HS-5 (cell line): ENCODE measurements at places on chromosomes 4 and X.

GRCh38 chrX:18619288-18619687 lies 52.6 kb downstream of the RS1 start:
- DNase-seq = no peak

- DNase-seq = no peak
These were observed 56.7 kb upstream of the HGFAC start for GRCh38 chr4:3384771-3385710.

GRCh38 chrX:119067023-119067739 lies 5.6 kb upstream of the CT47C1 start:
- peak; percentile 16 for DNase-seq

DNA sequence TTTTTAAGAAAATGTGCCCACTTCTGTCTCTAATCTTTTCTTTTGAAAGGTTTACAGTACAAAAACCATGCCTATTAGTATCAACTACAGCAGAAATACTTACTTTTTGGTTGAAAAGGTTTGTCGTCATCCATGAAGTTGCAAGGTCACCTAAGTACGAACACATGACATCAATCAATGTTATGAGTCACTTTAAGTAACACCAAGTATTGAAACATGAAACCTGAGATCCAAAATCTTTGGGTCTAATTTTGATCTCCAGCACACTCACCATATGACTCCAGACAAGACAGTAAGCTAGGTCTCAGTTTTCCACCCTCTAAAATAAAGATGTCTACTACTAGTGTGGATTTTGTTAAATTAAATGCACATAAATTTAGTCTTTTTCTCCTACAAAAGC lies 8.4 kb downstream of the ZNF280C start:
- no peak for DNase-seq

GRCh38 chr4:144687466-144687865 lies 41.5 kb downstream of the HHIP start:
- DNase-seq = no peak

GRCh38 chr4:150647008-150647407 lies 65.1 kb downstream of the MAB21L2 start:
- DNase-seq = no peak

DNA sequence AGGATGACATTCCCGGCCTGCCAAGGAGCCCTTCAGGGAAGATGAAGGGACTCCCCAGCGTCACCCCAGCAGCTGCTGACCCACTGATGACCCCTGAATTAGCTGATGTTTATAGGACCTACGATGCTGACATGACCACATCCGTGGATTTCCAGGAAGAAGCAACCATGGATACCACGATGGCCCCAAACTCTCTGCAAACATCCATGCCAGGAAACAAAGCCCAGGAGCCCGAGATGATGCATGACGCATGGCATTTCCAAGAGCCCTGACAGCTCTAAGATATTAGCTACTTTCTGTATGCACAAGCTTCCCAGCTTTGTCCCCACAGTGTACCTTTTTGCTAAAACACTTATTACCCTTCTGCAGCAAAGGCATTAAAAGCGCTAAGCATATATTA lies 14.4 kb downstream of the AMBN start:
- no peak for DNase-seq

DNA sequence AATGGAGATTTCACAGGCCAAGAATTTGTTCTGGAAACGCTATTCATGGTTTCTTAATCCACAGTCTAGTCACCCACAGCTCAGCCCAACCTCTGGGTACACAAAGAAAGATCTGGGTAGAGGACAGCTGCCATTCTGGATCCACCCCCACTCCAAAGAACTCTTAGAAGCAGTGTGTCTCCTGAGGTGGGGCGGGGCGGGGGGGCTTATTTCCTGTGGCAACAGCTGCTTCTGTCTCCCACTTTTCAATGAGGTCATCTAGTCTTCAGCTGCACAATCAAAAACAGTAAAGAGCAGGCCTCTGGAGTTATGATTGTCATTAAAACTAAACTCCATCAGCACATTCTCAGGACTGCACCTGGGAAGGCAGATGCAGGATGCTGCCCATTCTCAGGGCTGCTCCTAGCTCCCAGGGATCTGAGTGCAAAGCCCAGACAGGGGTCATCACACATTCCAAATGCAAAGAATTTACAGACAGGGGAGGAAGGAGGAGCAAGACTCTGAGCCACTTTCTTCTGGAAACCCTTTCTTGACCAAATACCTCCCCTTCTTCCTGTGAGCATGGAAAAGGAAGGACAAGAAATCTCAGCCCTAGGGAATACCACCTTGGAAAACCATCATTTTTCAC lies 207.3 kb downstream of the HS6ST2 start:
- DNase-seq = no peak

DNA sequence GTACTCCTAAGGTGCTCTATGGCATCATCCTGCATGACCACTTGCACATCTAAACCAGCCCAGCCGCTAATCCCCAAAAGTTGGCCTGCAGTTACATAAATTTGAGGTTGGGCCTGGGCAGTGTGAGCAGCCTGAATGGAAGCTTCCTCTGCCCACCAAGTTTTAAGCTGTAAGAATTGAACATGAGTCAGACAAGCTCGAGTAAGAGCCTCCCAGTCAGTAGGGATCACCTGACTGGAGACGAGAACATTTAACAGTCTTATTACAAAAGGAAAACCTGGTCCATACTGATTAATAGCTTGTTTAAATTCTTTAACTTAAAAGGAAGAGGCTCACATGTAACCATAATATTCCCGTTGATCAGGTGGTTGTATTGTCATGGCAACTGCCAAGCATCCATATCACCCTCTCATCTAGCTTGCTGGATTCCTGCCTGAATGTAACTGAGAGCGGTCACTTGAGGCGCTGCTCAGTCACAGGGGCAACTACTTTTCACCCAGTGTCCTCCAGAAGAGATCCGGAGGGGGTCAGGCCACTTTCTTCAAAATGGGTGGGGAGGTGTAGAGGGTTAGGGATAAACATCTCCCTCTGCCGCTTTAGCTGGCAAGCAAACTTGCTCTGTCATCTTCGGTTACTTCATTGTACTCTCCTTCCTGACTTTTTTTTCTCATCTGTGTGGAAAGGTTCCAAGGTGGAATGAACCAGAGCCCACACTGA lies 56.6 kb upstream of the WDR1 start:
- DNase-seq = no peak

DNA sequence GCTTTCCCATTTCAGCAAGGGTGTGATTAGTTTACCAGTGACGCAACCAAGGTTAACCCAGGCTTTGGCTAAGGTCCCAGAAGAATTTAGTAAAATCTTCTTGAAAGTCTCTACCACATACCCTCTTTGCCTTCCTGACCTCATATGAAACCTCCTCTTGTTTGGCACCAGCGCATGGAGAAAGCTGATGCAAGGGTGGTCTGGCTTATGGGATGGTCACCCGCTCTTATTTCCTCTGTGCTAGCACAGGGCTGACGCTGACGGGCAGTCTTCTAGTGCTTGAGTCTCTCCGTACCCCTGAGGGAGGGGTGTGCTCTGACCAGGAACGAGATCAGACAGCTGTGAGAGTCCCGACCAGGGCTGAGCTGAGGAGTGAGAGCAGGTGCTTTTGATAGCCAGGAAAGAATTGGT lies 137.6 kb downstream of the TENM3 start:
- DNase-seq = no peak

GRCh38 chr4:140297221-140297570 lies 76.2 kb upstream of the SCOC start:
- DNase-seq = no peak

DNA sequence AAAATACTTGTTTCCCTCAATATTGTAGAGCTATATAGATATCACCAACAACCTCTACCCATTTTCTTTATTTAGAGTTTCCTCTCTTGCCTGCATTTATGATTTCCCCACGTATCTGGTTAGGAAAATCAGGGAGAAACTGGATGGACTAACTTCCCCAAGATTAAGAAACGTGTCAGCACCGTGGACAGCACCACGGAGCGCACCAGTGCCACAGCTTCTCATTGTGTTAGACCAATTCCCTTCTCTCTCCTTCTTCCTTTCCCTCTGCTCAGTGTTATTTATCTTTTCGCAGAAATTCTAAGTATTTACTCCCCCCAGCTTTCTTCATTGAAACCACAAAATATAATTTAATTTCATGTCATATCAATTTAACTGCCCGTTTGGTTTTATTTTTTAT lies 568.6 kb upstream of the BOD1L1 start:
- DNase-seq = no peak

GRCh38 chrX:129739578-129739977 lies 799 bp downstream of the XPNPEP2 start:
- DNase-seq = no peak

- DNase-seq = peak; percentile 42
These were observed 81.2 kb downstream of the ADAM29 start for GRCh38 chr4:174999407-174999806.

GRCh38 chr4:140753329-140753728 lies 2.9 kb downstream of the TBC1D9 start:
- no peak for DNase-seq

DNA sequence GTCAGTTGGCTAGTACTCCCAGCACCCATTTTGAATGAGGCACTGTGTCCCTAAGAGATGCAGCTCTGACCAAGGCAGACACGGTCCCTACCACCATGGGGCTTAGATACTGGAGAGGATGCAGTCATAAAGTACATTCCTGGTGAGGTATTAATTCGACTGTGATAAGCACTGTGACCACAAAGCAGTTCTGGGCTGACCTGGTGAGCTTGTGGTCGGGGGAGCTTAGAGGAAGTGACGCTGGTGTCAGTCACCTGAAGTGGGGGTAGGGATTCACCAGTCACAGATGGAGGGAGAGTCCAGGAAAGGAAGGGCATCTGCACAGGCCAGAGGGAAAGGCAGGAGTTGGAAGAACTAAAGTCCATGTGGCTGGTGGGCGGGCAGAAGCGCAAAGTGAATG lies 15.8 kb upstream of the CLTRN start:
- DNase-seq = no peak

DNA sequence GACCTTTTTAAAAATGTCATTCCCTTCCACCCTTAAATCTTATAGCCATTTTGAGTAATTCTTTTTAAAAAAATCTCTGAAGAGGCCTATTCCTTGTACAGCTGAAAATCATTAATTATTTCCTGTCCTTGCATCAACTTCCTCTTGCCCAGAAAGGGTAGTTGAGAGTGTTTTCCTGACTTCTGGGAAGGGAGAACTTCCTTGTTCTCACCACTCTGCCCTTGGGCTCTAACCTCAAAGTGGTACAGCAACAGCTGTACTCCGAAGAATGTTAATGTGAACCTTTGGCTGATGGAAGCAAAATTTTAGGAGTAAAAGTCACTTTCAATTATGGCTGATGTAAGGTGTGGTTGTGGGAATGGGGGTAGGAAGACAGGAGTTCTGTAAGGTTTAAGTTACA lies 15.1 kb upstream of the FABP2 start:
- no peak for DNase-seq

GRCh38 chr4:10581022-10581421 lies 103.5 kb downstream of the CLNK start:
- no peak for DNase-seq

GRCh38 chrX:68867458-68868112 lies 38.8 kb downstream of the EFNB1 start:
- DNase-seq = no peak

GRCh38 chrX:5117816-5118215 lies 1110.9 kb downstream of the NLGN4X start:
- DNase-seq = no peak

DNA sequence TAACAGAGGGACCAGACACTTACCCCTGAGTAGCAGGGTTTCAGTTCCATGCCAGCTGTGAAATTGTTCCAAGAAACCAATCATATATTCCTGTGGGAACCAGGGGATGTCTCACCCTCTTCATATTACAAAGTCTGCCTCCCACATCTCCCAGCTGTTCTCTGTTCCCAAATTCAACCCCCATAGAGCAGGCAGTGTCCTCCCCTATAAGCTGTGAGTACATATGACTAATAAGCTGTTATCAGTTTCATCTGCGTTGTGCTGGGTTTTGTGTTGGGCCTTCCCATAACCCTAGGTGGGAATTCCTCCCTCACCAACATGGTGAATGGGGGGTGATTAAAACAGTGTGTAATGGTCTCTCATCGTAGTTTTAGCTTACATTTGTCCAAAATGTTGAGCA lies 41.0 kb downstream of the CEP44 start:
- peak; percentile 42 for DNase-seq

- DNase-seq = no peak
These were observed 11.7 kb upstream of the ZBTB33 start for GRCh38 chrX:120238933-120239332.

DNA sequence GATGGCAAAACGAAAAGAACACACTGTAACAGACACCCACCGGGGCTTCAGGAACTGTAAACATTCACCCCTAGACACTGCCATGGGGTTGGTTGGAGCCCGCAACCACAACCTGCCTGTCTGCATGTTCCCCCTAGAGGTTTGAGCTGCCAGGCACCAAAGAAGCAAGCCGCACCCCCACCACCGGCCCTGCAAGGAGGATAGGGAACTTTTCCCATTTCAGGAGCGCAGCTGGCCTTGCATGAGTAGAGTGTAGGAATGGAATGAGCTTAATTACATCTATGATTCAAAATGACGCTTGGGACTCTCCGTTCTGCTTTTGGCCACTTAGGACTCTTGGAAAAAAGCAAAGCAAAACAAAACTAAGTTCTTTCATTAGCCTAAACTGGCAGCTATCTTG lies 243.6 kb upstream of the CTSO start:
- DNase-seq = no peak

DNA sequence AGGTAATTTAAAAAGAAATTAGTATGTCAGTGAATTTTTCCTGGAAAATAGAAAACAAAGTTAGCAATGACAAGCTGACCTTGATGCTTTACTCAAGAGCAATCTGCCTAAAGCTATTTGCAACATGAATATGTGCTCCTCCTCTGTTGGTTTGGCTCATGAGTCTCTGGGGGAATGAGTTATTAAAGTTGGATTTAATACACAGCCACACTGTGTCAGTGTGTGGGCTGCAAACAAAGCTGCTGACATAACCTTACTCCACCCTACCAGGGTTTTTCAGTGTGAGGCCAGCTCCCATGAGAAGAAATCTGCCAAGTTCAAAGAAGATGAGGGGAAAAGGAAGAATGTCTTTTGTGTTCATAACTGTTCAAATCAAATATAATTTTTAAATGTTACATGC lies 280.5 kb downstream of the TLL1 start:
- DNase-seq = no peak

DNA sequence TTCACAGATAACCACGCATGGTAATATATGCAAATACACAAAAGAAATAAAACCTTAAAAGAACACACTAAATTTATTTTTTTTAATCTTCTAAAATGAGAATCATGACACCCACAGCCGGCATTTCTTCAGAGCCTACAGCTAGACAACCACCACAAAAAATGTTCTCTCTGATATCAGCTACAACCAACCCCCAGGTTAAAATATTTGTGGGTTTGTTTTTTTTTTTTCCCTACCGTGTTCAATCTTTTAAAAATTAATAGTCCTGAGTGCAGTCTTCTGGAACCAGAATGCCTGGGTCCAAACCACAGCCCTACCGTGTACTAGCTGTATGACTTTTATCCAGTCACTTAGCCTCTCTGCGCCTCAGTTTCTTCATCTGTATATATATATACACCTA lies 36.0 kb downstream of the MAML3 start:
- DNase-seq = no peak

GRCh38 chr4:173585876-173586572 lies 56.0 kb upstream of the HAND2 start:
- DNase-seq = no peak
